Umbilical cord (tissue), 2 donors: ENCODE measurements at places on chromosomes 16 and 17.

- DNase-seq: no peak
Measured at GRCh38 chr17:15238676-15239422, 26.3 kb downstream of the PMP22 start.

GRCh38 chr17:8466873-8467272 lies 31.2 kb downstream of the NDEL1 start:
- no peak for DNase-seq

DNA sequence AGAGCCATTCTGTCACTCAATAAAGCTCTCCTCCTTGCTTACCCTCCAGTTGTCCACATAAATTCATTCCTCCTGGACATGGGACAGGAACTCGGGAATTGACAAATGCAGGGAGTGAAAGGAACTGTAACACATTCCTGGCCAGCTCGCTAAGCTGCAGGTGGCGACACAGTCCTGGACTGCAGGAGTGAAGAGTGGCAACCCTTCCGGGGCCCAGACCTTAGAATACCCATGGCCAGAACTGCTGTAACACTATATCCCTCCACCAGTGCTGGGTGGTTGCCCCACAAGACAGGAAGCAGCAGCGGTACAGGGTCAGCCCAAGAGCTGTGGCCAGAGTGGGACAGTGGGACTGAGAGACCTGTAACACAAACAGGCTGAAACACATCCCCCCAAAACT lies 30.3 kb upstream of the KIF2B start:
- DNase-seq: no peak

GRCh38 chr17:67818110-67819002 lies 6.9 kb upstream of the BPTF start:
- DNase-seq: no peak

- DNase-seq: no peak
Measured at GRCh38 chr17:7715936-7716886, 1.3 kb upstream of the DNAH2 start.

GRCh38 chr17:10875984-10876555 lies 38.2 kb upstream of the PIRT start:
- peak; percentile 5 for DNase-seq

DNA sequence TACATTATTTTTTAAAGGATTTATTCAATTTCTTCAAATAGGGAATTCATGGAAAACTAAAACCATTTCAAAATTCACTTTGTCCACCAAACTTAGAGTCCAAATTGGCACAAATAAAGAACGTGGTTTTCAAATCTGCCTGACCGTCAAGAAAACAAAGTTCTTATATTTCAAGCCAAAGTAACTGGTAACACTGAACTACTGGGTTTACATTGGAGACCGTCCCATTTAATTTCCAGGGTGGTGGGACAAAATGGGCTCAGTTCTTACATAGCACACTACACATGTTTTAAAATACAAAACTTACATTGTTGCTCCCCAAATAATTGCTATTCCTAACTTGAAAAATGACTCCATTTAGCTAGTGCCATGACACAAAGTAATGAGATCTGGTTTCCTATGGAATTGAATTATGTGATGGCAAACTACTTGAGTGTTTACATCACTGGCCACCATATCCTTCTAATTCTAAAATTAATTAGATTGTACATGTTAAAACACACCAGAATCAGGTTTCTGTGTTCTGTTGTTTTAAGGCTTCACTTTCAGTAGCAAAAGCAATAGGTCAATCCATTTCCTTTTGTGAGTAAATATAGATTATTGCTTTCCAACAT lies 6.5 kb downstream of the PSME3IP1 start:
- no peak for DNase-seq

GRCh38 chr16:73739049-73739769 lies 557.4 kb upstream of the PSMD7 start:
- no peak for DNase-seq

DNA sequence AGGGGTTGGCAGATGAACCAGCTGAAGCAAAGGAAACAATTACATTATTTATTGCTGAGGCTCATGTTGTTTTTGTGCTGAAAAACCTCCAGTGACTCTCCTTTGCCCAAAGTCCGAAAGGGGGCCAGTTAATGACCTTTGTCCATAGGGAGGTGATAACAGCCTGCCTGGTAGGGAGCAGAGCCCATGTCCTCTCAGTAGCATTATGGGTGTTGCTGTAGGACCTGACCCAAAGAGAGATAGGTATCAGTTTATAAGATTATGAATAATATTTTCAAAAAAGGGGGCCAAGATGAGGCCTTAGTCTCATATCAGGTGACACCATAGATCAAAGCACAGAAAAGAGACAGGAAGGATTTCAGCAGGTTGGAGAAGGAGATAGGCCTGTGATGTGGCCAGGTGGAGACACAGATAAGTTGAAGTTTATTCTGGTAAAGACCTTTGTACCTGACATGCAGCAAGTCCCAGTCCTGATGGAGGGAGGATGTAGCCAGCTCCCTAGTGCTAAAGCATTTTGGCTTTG lies 55.1 kb downstream of the CENPV start:
- no peak for DNase-seq
